Activated T-cell treated with anti-CD3 and anti-CD28 coated beads, Interleukin-2, amount 50 U/mL, for 48 hours (primary cell): ENCODE measurements at places on chromosomes 3 and 15.
A peak's percentile ranks its signal among the peaks of the same experiment; 100 is the strongest.

DNA sequence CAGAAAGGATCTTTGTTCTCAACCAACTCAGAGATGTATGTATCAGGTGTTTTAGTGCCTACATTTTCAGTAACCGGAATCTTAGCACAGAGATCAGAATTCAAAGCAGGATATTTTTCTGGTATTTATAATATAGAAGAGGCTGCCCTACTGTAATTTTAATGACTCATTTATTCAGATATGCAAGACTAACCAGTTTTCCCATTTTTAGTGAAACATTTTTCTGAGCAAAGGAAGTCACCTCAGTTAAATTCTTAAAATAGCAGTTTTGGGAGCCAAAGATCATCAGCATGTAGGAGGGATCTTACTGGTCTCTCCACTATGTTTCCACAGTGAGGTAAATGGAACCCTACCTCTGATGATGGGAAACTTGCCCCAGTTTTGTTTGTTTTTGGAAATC lies 42.0 kb downstream of the SRP14 start:
- no peak for DNase-seq

- DNase-seq, result no peak
Observed at GRCh38 chr15:48041454-48041853, 79.3 kb upstream of the SLC24A5 start.

GRCh38 chr15:75181780-75182179 lies 19.9 kb upstream of the C15orf39 start:
- DNase-seq, result no peak

DNA sequence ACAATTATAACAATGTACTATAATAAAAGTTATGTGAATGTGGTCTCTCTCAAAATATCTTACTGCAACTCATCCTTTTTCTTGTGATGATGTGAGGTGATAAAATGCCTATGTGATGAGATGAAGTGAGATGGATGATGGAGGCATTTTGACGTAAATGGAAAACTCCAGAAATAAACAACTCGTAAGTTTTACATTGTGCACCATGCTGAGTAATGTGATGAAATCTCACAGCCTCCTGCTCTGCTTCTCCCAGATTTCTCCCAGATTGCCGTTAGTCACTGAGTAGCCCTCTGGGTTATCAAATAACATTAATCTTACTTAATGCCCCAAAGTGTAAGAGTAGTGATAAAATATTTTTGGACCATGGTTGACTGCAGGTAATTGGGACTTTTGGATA lies 64.8 kb upstream of the SLCO2A1 start:
- no peak for DNase-seq

- no peak for DNase-seq
Observed at GRCh38 chr3:111269777-111270176, 198.2 kb downstream of the NECTIN3 start.

DNA sequence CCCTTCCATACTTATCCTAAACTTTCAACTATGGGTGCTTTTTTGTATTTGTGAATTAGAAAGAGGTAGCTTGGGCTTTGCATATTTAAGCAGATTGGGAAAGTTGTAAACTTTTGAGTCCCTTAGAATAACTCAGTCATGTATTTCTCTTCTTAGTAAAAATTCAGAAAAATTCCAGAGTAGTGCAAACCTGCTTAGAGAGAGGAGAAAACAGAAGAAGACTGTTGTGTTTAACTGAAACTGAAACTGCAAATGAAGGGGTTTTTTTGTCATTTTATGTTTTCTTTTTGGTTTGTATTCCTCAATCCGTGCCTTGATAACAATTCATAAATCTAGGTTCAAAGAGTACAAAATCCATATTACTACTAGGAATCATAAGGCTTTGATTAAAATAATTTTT lies 31.3 kb downstream of the CD200 start:
- no peak for DNase-seq

- DNase-seq, result no peak
Observed at GRCh38 chr3:1068985-1069384, 23.8 kb upstream of the CNTN6 start.

- DNase-seq, result no peak
Observed at GRCh38 chr3:105014631-105015030, 352.1 kb upstream of the ALCAM start.

DNA sequence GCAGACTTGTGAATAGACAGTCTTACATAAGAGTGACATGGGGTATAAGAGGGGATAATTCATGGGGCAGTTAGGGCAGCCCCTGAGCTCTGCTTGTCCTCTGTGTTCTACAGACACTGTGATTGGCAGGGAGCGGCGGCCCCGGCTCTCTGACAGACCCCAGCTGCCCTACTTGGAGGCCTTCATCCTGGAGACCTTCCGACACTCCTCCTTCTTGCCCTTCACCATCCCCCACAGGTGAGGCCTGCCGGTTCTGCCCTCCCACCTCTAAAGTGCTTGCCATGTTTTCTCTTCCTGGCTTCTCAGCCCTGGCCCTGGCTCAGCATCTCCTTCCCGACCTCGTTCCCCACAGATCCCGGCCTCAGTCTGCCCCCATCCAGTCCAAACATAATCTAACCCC lies 3.4 kb downstream of the CYP1A2 start:
- DNase-seq, result no peak

DNA sequence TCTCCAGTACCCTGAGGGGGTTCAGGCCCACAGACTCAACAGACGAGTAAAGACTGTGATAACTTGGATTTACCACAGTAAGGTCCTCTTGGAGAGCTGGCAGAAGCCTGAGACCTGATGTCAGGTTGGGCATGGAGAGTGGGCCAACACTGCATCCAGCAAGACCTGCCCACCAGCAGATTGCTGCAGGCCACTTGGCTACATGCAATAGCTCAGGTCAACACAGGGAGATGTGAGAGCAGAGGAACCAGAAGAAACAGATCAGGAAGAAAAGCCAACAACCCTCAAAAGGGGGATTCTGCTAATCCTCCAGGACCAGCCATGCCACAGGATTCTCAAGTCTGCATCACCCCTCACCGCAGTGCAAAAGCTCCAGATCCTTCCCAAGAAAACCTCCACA lies 1.7 kb upstream of the IP6K1 start:
- no peak for DNase-seq

- DNase-seq, result no peak
Observed at GRCh38 chr3:169158379-169158778, 505.1 kb downstream of the MECOM start.

DNA sequence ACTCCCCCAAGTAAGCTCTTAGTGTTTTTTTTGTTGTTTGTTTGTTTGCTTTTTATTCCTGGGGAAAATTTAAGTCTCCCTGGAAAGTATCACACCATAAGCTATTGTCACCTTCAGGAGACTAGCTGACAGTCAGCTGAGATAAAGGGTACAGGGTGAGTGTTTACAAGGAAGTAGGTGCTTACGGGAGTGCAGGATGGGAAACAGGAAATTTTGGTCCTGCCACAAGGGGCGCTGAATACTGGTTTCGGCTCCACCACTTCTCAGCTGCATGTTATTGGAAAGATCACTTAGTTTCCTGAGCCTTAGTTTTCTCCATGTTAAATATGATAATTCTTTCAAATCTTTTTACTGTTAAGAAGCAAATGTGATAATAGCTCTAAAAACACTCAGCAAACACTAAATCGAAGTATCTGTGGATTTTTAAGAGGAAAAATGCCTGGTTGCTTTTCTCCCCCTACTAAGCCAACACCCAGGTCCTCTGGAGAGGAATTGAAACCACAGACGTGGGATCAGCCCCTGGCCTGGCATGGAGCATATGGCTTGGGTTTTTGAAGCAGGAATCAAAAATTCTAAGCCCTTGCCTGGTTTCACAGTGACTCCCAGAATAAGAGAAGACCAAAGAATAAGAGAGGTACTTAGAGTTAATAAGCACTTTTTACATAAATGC lies 90.7 kb downstream of the SCN11A start:
- peak; percentile 27 for DNase-seq

DNA sequence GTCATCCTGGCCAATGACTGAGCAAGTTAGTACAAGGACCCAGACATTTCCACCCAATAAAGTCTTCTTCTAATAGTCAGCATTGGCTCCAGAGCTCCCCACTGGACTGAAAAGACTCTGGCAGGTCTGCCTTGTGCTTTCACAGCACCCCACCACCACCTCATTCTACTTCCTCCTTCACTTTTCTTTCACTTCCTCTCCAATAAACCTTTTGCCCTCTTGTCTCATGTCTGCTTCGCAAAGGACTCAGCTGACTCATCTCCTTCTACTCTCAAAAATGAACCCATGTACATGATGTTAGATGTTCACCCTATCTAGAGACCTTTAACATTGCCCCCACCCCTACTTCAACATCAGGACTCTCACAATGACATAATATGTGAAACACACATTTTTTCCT lies 181.0 kb upstream of the PPP2R3A start:
- DNase-seq, result no peak

GRCh38 chr3:65776494-65776893 lies 262.2 kb downstream of the MAGI1 start:
- DNase-seq, result no peak

- no peak for DNase-seq
Observed at GRCh38 chr15:86062646-86063243, 16.9 kb upstream of the AGBL1 start.

GRCh38 chr3:68996356-68996995 lies 17.0 kb downstream of the EOGT start:
- no peak for DNase-seq

- no peak for DNase-seq
Observed at GRCh38 chr3:138093721-138094120, 21.7 kb downstream of the DZIP1L start.

- DNase-seq, result no peak
Observed at GRCh38 chr3:181721046-181721875, 9.5 kb downstream of the SOX2 start.

DNA sequence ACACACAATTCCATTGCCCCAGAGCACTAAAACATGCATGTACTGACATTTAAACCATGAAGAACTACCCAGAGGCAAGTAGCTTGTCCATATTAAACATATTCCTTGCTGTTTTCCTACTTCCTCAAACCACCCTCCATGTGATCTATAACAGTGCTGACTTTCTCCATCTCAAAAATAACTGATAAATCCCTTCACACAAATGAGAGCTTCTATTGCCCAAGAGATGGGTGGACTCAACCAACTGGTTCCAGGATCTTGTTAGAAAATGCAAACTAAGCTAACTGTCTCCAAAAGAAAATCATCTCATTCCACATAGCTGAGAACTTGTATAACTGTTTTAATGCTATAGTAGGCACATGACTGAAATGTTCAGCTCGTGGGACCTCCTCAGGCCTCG lies 29.6 kb downstream of the DCLK3 start:
- no peak for DNase-seq

- DNase-seq, result no peak
Observed at GRCh38 chr3:171797873-171798272, 12.4 kb downstream of the PLD1 start.

DNA sequence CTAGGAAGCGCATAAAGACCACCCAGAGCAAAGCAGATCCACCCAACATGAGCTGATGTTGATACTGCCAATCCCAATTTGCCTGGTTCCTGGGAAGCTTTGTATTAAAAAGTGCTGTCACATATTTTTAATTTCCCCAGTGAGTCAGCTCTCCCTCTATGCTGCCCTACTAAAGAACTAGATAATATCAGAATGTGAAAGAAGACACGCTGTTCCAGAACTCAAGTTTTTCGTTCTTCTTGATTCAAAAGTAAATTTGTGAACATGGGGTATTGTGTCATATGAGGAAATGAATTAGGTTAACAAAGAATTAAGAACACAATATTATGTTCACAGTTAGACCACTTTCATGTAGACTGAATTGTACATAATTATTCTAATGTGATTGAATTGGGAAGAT lies 734.2 kb upstream of the ALCAM start:
- no peak for DNase-seq

- DNase-seq, result no peak
Observed at GRCh38 chr3:187082758-187083375, 56.4 kb downstream of the RPL39L start.

GRCh38 chr15:87757084-87757483 lies 499.5 kb downstream of the NTRK3 start:
- DNase-seq, result no peak

GRCh38 chr3:49513494-49514124 lies 40.7 kb upstream of the BSN start:
- no peak for DNase-seq

GRCh38 chr3:52451237-52452083 lies 2.4 kb downstream of the TNNC1 start:
- DNase-seq, result no peak

DNA sequence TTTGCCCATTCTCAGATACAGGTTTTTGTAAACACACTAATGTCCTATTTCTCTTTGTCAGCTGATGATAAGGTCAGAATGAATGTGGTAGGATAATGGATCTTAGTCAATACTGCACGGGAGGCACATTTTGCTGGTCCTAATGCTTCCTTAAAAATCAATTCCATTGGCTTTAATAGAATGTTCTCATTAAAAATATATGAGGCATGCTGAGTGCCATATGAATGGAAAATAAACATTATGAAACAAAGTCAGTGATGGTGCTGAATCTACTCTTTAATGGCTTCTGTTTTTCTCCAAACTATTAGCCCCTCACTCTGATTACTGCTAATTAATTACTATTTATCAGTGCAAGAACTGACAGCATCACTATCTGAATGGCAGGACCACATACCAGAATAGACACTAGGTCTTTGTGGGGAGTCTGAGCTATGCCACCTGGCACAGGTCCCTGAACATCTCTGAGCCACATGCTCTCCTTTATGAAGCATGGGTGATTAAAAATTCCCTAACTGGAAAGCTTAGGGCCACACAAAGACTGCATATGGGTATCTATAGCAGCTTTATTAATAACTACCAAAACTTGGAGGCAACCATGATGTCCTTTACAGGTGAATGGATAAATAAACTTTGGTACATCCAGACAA lies 278.9 kb downstream of the MEX3B start:
- DNase-seq, result no peak

- peak; percentile 78 for DNase-seq
Observed at GRCh38 chr3:108090049-108090700, 656 bp downstream of the CD47 start.

- no peak for DNase-seq
Observed at GRCh38 chr3:37935756-37936666, 54.6 kb upstream of the VILL start.

DNA sequence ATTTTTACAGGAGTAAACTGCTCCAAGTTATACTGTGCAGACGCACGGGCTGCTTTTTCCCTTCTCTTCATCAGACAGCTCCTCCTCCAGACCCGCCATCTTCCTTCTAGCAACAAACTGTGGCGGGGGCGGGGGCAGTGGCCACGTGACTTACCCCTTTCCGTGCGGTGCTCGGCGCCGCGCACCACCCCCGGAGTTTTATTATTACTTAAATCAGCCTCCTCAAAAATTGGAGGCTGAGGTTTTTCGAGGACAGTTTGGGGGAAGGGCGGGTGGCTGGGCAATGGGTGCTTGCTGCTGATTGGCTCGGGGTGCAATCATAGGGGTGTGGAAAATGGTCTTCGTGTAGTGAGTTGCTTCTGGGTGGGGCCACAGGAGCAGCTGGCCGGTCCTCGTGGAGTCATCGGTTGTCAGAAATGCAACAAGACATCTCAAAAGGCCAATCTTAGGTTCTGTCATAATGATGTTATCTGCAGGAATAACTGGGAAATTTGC lies 77.1 kb upstream of the MFGE8 start:
- no peak for DNase-seq

GRCh38 chr15:64928626-64929220 lies 17.0 kb downstream of the ANKDD1A start:
- DNase-seq, result no peak

- DNase-seq, result peak; percentile 65
Observed at GRCh38 chr3:49803465-49804140, 542 bp downstream of the INKA1 start.

- no peak for DNase-seq
Observed at GRCh38 chr3:123668906-123669305, 84.1 kb upstream of the HACD2 start.

- DNase-seq, result no peak
Observed at GRCh38 chr3:155753038-155753639, 8.3 kb upstream of the PLCH1 start.

GRCh38 chr3:122623031-122623829 lies 45.8 kb downstream of the PARP15 start:
- no peak for DNase-seq

- no peak for DNase-seq
Observed at GRCh38 chr15:84921121-84921520, 36.7 kb downstream of the SLC28A1 start.
